ENCODE measurements at places on chromosomes 2 and 18. TPM values are rescaled to one million over a fixed set of nuclear protein-coding genes. Genes with fewer than 3 reads are reported as not detected.

The RMDN2 gene
- 30.6 TPM for total RNA-seq

- H3K27me3 ChIP-seq, result no peaks in the 10 kb centered on the region
- no peak for DNase-seq
- no peak overlapping the region for H3K4me3 ChIP-seq
- H3K36me3 ChIP-seq, result no peaks in the 10 kb centered on the region
Measured at GRCh38 chr18:8029731-8030130, 462.6 kb downstream of the PTPRM start.

- no peak for DNase-seq
- H3K4me1 ChIP-seq, result peaks cover 20% of the 10 kb centered on the region
- H3K27ac ChIP-seq, result no peak overlapping the region
- no peak overlapping the region for H3K4me3 ChIP-seq
Measured at GRCh38 chr2:101812226-101812625, 114.7 kb downstream of the MAP4K4 start.

The GKN2 gene
- total RNA-seq, result not detected

DNA sequence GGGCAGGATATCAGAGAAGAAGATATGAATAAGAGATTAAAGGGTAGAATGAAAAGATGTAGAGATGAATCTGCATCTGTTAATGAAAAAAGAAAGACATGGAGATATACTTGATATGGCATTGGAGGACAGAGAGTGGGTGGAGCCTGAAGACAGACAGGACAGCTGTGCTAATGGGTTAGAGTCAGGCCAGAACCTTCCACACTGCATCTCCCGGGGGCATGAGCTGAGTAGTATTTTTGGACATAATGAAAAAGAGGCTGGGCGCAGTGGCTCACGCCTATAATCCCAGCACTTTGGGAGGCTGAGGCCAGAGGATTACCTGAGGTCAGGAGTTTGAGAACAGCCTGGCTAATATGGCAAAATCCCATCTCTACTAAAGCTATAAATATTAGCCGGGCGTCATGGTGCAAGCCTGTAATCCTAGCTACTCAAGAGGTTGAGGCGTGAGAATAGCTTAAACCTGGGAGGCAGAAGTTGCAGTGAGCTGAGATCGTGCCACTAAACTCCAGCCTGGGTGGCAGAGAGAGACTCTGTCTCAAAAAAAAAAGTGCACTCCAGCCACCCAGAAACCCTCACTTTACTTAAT lies 11.4 kb downstream of the FLACC1 start:
- H3K36me3 ChIP-seq, result no peaks in the 10 kb centered on the region
- no peak for DNase-seq
- no peaks in the 10 kb centered on the region for H3K27me3 ChIP-seq
- H3K4me3 ChIP-seq, result no peak overlapping the region
- H3K27ac ChIP-seq, result no peak overlapping the region
- H3K4me1 ChIP-seq, result no peaks in the 10 kb centered on the region

DNA sequence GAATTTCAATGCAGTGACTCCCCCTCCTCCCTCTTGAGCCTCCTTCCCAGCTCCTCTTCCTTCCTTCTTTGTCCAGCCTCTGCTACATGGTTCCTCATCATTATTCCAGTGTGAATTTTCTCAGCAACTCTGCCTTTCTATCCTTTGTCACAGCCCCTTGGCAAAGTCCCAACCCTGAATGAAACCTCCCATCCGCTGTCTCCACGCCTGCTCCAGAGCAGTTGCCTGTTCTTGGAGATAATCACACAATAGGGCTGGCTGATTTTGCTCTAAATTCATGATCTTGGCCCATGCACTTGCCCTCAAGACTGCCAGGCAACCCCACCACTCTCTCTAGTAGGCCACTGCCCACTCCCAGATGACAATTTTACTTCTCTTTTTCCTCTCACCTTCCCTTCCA lies 61.4 kb downstream of the BCL2L11 start:
- no peak overlapping the region for H3K27ac ChIP-seq
- no peak for DNase-seq
- no peak overlapping the region for H3K4me3 ChIP-seq
- H3K4me1 ChIP-seq, result peaks cover 20% of the 10 kb centered on the region
- H3K27me3 ChIP-seq, result no peaks in the 10 kb centered on the region
- no peaks in the 10 kb centered on the region for H3K36me3 ChIP-seq

The LYG2 gene
- not detected for total RNA-seq

The RAB10 gene
- total RNA-seq, result 51.5 TPM

The DHX57 gene
- total RNA-seq, result 8.7 TPM

- no peak overlapping the region for H3K4me3 ChIP-seq
- H3K27me3 ChIP-seq, result no peaks in the 10 kb centered on the region
- H3K36me3 ChIP-seq, result peaks cover 5% of the 10 kb centered on the region
- DNase-seq, result no peak
- no peaks in the 10 kb centered on the region for H3K4me1 ChIP-seq
- H3K27ac ChIP-seq, result no peak overlapping the region
Measured at GRCh38 chr2:230459216-230459615, 43.2 kb downstream of the SP100 start.

GRCh38 chr2:11933854-11934253 lies 187.4 kb downstream of the LPIN1 start:
- no peaks in the 10 kb centered on the region for H3K36me3 ChIP-seq
- H3K27ac ChIP-seq, result no peak overlapping the region
- no peaks in the 10 kb centered on the region for H3K27me3 ChIP-seq
